ENCODE measurements at places on chromosomes 4 and X.

DNA sequence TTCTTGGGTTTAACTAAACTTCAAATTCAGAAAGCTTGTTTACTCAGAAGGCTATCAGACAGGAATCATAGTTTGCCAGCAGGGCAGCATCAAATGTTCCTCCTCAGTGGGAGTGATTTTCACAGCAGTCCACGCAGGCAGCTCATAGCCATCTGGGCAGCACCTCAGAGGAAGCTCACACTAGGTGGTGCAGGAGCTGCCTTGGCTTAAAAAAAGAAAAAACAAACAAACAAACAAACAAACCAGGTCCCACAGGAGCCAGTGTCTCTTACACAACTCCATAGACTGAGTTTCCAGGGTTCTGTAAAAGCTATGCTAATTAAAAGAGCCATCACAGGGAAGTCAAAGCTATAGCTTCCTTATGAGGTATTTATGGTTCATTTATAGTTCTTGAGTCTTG lies 10.5 kb upstream of the KLHL5 start:
- DNase-seq = no peak

DNA sequence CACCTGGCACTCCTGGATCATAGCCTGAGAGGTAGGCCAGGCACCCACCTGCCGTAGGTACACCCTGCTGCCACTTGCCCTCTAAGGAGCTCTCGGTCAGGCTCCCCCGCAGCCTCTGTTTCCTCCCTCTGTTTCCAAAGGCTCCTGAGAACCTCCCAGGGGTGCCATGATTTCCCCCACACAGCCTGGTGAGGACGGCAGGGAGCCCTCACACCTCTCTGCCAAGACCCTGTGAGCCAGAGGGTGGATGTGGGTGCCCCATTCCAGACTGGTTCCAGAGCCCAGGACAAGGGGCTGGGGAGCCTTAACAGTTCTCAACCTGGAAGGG lies 1.6 kb upstream of the ABLIM2 start:
- DNase-seq = no peak

- no peak for DNase-seq
Measured at GRCh38 chr4:174154215-174154854, 129.1 kb downstream of the FBXO8 start.

- no peak for DNase-seq
Measured at GRCh38 chrX:13837290-13837745, 20.4 kb upstream of the GPM6B start.

GRCh38 chr4:33422656-33423055 lies 2702.5 kb downstream of the PCDH7 start:
- DNase-seq = no peak

- DNase-seq = no peak
Measured at GRCh38 chr4:45283352-45283751, 557.0 kb upstream of the GNPDA2 start.

Data from left forelimb (tissue), 1 donor.